ENCODE measurements at places on chromosomes 7 and 10.

DNA sequence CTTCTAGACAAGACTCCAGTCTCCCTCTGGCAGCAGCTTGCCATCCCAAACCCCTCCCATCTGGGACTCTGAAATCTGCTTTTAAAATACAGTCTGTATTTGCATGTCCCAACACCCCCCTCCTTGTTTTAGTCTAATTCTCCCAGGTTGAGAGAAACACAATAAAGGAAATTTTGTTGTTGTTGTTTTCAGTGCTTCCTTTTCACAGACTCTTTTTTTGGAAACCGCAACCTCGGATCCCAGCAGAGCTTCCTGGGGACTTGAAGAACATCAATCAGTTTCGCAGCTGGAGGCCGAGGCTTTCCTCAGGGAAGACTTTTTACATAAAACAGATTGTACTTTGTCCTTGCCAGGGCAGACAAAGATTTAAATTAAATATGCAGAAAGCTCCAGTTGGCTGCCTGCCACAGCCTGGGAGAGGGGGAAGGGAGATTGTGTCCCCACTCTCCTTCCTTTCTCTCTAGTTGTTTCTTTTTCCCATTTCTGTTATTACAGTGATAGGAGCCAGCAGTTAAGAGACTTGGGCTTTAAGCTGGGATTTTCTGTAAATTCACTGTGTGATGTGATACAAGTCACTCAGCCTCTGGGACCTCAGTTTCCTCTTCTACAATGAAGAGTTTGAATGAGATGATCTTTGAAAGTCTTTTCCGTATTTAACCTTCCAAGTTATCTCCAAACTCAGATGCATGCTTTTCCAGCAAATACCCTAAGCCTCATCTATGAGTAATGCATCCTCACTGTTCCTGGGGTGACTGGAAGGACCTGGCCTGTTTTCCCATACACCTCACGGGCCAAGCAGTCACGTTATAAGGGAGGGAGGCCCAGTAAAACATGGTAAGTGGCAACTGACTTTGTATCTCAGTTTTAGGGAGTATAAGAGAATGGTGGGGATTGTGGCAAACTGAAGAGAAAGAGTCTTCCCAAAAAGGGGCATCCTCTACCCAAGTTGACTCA is 192.3 kb downstream of the REEP3 start:
- DNase-seq: no peak

DNA sequence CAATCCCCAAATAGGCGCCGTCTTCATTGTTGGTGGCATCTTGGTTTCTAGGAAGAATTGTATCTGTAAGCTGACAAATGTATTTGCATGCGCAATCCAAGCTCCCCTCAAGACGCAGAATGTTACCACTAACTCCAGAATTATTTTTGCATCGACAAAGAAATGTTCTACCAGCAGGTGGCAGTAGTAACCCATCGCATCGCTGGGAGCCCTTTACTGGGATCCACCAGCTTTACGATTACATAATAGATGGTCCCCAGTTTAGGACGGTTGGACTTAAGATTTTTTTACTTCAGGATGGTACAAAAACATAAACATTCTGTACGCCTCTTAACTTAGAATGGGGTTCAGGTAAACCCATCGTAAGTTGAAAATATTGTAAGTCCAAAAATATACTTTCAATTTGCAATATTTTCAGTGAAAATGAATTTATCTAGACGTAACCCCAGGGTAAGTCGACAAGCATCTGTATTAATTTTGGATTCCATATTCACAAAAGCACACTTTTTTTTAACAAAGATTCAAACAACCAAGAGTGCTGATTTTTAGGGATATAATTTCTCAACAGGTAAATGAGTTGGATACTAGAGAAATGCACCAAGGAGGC is 114.0 kb upstream of the COBL start:
- peak; percentile 80 for DNase-seq

- no peak for DNase-seq
Measured at GRCh38 chr7:4769761-4770160, 5.7 kb upstream of the AP5Z1 start.

- DNase-seq: no peak
Measured at GRCh38 chr10:112666094-112666493, 219.1 kb downstream of the VTI1A start.

GRCh38 chr7:47283497-47284131 is 298.3 kb downstream of the TNS3 start:
- DNase-seq: no peak

- no peak for DNase-seq
Measured at GRCh38 chr10:91416339-91416855, 6.3 kb downstream of the HECTD2 start.

GRCh38 chr7:38565289-38565688 is 65.9 kb downstream of the AMPH start:
- no peak for DNase-seq

GRCh38 chr10:124319926-124320391 is 98.8 kb downstream of the OAT start:
- DNase-seq: no peak

DNA sequence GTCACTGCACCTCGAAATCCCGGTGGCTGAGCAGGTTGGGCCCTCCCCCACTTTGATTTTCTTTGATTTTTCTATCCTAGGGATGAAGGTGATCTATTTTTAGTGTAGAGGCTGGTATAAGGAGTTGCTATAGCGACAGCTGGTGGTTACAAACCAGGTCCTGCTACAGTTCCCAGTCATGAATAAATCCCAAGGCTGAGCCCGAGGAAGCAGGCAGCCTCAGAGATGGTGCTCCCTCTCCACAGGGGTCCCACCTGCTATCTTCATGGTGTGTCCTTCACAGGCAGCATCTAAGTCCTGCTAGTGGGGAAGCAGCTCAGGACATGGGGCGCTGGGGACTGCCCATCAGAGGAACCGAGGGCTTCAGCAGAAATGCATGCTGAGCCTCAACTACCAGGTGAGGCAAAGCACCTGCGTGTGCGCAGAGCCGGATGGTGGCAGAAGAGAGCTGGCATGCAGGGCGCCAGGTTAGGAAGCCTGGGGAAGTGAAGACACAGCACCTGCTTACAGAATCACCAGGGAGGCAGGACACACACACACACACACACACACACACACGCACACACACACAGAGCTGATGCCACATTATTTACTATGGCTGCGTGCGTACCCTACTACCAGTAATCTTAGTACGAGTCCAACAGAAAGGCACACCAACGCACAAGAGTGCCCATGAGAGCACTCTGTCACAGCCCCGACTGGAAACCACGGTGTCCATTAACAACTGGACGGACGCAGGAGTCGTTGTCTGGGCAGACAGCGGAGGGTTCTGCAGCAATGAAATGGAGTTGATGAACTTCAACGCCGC is 150.9 kb downstream of the PRKAG2 start:
- DNase-seq: no peak

GRCh38 chr10:29273478-29273877 is 15.4 kb upstream of the LYZL1 start:
- no peak for DNase-seq

DNA sequence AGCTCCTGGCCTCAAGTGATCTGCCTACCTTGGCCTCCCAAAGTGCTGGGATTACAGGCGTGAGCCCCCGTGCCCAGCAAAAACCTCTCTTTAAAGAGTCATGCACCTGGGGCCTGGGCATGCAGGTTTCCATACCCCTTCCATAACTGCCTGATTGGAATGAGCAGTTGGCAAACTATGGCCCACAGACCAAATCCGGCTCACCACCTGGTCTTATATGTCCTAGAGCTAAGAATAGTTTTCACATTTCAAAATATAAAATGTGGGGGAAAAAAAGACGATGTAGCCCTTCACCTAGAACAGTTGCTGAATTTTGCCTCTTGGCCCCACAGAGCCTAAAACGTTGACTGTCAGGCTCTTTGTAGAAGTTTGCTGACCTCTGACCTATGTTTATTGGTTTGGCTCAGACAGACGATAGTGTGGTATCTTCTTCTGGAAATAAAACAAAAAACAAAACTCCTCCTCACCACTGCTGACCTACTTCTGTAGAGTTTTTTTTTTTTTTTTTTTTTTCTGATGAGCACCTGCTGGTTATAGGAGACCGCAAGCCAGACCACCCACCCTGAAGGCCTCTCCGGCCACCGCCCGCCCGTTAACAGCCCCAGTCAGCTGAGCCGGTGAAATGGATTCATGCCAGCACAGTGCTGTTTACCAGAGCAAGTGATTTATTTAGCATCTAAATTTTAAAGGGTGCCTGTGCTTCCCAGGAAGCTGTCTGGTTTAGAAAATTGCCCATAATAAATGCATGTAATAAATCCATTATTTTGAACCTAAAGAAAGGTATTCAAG is 33.5 kb upstream of the SFRP5 start:
- no peak for DNase-seq

DNA sequence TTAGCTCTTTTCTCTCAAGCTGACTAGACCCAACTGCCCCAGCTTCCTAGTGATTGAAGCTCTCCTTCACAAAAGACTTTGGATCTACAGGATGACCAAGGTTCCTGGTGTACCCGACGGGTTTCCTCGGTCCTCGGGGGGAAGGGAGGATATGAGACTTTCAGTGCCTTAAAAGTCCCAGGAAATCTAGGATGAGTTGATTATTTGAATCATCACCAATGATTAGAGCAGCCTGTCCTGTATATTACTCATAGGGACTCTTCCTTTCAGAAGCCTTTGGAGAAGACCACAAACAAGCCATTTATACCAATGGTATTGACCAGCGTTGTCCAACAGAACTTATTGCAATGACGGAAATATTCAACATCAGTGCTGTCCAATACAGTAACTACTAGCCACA is 6.1 kb upstream of the ACTA2 start:
- no peak for DNase-seq

GRCh38 chr7:75715864-75716263 is 22.9 kb downstream of the HIP1 start:
- no peak for DNase-seq

DNA sequence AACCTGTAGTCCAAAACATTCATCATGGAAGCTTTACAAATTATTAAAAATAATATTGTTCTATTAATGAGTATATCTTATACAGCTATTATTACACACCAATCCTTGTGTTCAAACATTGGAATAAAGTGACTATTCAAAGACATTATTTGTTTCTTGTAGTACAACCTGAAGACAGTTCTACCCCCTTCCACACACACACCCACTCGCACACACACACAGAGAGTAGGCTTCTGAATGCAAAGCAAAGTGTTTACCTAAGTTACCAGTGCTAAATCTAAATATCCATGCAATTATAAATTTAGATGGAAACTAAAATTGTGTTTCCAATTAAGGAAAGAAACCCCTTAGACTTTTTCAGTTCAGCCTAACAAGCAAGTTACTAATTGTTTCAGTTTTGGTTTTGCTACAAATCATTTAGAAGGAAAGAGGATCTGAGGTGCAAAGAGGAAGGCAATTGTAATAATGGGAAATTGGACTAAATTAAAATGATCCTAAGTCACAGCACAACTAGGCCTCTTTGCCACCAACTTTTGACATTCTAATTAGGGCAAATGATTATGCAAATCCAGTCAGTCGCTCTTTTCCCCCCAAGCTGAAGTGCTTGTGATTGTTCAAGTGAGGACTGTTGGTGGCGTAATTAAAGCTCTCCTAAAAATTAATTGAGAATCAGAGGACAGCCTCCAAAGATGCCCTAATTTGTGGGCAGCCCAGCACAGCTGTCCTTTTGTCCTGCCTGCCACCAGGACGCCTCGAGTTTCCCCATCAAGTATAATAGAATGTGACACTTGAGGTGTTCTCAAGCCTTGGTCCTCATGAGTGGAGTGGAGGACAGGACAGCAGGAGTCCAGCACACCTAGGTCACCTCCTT is 19.9 kb upstream of the ATOH7 start:
- DNase-seq: no peak

DNA sequence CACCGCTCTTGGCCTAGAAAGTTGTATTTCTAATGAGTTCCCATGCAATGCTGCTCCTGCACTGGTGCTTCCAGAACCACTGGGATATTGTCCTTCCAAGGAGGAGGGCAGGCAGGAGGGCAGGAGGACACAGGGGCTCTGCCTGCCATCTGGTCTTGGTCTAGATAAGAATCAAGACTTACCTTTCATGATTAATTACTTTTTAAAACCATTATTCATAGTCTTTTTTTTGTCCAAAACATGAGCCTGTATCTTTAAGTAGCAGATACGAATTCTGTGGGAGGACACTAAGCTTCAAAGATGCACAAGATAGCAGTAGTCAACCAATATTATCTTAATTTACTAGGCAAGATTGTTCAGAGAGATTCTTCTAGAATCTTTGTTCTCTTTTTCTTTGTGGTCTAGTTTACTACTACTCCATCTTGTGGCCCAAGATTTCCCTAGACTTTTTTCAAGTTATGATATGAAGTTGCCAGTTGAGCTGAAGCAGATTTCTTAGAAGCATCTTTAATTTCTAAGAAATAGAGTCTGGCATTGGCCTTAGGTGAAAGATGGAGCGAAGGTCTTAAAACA is 57.6 kb downstream of the RBM33 start:
- no peak for DNase-seq

DNA sequence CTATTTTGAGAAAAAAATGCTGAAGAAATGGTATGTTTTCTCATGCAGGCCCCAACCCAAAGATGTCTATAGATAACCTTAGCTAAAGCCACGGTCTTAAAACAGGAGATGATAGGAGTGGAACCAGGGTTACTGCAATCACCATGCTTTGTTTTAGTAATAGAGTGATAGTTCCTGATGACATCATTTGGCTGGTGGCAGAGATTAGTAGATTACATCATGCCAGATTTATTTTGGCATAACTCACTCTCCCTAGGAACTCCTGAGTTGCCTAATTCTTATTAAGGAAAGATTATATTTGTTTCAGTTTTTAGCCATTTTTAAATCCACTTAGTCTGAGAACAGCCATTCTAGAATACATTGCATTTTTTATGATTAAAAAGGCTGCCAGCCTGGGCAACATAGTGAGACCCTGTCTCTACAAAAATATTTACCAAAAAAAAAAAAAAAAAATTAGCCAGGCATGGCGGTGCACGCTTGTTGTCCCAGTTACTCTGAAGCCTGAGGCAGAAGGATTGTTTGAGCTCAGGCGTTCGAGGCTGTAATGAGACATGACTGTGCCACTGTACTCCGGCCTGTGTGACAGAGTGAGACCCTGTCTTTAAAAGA is 17.8 kb downstream of the ENO4 start:
- no peak for DNase-seq

- no peak for DNase-seq
Measured at GRCh38 chr10:59847888-59848287, 58.5 kb downstream of the CCDC6 start.

DNA sequence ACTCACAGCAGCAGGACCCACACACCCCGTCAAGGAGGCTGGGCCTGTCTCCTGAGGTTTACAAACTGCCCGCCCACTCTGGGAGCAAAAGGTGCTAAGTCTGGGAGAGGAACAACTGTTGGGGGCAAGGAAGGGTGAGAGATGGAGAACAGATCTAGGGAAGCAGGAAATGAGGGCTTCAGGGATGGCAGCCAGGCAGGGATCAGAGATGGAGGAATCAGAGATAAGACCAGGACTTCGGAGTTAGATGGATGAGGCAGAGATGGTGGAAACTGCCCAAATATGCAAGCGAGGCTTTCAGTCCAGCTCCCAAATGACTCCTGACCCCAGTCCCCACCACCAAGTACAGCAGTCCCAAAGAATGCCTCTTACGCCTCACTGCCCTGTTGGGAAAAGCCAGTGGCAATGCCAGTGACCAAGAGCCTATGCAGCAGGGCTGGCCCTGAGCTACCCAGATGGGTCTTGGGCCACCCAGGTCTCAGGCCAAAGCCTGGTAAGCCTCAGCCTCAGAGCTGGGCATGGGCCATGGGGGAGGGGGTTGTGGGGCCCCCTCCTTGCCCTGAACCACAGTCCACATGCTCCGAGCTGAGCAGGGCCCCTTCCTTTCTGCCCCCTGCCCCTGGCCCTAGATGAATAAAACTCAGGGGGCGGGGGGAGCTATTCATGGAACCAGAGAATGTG is 39.5 kb upstream of the SLF2 start:
- no peak for DNase-seq

- DNase-seq: no peak
Measured at GRCh38 chr10:26359670-26360069, 78.5 kb upstream of the APBB1IP start.

GRCh38 chr7:133003052-133003910 is 78.6 kb downstream of the CHCHD3 start:
- no peak for DNase-seq

Measured in urothelium cell line (cell line).